ENCODE measurements at places on chromosomes 3 and 15. TPM values are rescaled to one million over a fixed set of nuclear protein-coding genes. Genes with fewer than 3 reads are reported as not detected.

Gene FANCD2OS
- total RNA-seq: not detected

Gene SST
- total RNA-seq: 1.3 TPM

Gene TCF12
- total RNA-seq: 159 TPM

GRCh38 chr3:21682206-21682605 lies 68.8 kb downstream of the ZNF385D start:
- no peak for DNase-seq

DNA sequence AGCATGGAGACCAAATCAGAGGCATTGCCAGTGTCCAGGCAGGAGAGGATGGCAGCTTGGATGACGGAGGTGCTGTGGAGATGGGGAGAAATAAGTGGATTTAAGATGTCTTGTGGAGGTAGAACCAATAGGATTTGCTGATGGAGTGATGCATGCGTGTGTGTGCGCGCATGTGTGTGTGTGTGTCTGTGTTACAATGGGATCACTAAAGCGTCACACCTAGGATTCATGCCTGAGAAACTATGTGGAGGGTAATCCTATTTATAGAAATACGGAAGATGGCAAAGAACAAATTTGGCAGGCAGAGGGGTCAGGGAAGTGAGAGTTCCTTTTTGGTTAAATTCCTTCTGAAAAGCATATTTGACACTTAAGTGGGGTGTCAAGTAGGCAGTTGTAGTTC lies 64.8 kb upstream of the ARL8B start:
- DNase-seq: no peak

GRCh38 chr3:58258392-58259055 lies 20.9 kb downstream of the ABHD6 start:
- DNase-seq: no peak

DNA sequence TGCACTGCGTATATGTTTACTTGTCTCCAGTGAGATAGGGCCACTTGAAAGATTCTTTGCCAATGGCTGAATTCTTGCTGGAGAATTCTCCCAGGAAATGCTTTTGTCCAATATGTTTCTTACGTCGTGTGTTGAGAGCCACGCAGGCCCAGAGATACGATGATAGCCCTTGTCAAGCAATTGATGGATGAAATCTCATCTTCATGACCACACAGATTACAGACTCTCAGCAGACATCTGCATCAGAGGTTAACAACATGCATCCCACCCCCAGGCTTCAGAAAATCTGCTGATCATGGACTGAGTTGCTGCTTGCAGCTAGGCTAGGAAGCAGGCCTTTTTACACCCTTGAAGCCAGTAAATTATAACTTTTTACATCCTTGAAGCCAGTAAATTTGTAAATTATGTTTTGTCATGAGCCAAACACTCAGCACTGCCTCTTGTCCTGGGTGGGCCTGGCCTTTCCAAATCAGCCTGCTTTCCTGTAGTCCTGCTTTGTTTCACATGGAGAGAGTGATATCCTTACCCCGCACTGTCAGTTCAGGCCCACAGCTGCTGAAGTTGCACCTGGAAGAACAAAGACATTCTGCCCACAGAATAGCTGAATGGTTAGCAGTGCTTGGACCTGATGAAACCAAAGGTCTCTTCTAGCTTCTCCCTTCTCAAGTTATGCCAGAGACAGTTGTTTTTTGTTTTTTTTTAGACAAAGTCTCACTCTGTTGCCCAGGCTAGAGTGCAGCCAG lies 84.4 kb downstream of the GPR156 start:
- DNase-seq: no peak
